Natural killer cell treated with Interleukin-12 subunit alpha and Interleukin-12 subunit beta and Interleukin-15 and Interleukin-18, amount 100 ng/mL, for 72 hours (primary cell): ENCODE measurements at places on chromosomes 2 and 18. TPM values are rescaled to one million over a fixed set of nuclear protein-coding genes. Genes with fewer than 3 reads are reported as not detected.

ATIC gene
- 199 TPM for total RNA-seq

FBXO48 gene
- total RNA-seq = 2.5 TPM

GKN1 gene
- not detected for total RNA-seq

GRCh38 chr2:144477281-144477956 is 42.5 kb downstream of the ZEB2 start:
- no peak for DNase-seq

DNA sequence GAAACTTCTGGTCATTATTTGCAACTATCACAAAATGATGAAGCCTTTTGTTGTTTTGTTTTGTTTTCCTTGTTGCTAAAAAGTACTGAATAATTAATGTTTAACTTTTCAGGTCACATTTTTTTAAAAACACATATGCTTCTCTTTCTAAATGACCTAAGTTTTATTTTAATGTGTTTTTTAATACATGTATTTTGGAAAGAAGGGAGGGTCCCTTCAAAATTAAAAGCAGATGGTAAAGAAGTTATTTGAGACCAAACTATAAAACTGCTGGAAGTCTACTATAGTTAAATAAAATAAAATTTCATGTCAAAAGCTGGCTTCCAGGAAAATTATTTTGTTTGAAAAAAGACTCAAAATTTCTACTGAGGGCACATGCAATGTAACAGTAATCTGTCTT is 39.5 kb upstream of the ASNSD1 start:
- no peak for DNase-seq

DNA sequence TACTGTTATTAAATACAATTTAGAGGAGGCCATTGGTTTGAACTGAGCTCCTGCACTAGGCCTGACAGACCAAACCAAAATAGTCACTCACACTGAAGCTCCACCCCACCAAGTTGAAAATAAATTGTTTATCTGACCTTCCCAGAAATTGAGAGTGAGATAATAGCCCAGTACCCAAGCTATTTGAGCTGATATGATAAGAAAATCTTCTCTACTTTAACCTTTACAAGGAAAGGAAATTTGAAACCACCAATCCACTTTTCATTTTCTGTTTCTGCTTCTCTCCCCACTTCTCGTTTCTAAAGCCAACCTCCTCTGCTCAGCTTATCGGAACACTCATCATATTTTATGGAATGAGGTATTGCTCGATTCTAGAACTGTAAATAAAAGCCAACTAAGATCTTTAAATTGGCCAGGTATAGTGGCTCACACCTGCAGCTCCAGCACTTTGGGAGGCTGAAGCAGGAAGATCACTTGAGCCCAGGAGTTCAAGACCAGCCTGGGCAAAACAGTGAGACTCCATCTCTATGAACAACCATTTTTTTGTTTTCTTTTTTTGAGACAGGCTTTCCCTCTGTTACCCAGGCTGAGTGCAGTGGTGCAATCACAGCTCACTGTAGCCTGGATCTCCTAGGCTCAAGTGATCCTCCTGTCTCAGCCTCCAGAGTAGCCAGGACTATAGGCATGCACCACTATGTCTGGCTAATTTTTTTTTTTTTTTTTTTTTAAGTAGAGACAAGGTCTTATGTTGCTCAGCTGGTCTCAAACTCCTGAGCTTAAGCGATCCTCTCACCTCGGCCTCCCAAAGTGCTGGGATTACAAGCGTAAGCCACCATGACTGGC is 13.3 kb upstream of the GALM start:
- DNase-seq = no peak

- no peak for DNase-seq
Measured at GRCh38 chr2:29382486-29382885, 267.3 kb downstream of the CLIP4 start.

GRCh38 chr18:34600158-34600557 is 109.9 kb upstream of the DTNA start:
- DNase-seq = no peak

DNA sequence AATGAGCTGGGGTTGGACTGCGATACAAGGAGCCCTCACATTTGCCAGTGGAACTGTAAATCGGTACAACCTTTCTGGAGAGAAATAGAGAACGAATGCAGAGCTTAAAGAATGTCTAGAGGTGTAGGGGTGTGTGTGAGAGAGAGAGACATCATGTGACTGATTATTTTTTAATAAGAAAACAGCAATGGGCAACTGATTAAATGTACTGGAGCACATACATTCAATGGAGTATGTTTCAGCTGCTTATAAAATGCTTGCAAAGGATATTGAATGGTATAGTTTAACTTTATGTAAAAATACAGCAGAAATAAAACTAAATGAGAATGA is 391 bp upstream of the TMEM17 start:
- no peak for DNase-seq

DNA sequence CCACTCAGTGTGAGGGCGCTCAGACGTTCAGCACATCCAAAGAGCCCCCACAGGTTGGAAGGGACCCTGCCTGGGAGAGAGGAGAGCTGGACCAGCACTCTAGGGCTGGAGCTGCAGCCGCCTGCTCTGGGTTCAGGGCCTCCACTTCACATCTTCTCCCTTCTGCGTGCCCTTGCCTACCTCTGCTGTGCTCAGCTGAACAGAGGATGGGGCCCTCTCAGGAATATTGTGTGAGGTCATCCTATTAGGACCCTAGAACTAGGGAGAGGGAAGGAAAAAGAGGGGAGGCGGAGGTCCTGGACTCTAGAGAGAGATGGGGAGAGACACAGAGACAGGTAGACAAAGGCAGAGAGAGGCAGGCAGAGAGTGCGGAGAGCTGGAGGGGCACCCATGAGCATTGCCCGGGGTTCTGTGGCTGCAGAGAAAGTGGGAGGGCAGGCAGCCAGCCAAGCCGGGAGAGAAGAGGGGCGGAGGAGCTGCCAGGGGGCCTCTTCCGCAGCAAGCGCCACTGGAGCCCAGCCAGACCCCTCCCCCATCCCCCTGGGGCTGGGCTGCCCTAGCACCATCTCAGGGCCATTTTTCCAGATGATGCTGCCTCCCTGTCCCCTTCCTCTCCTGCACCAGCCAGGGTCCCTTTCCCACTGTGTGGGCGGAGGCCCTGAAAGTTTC is 8.3 kb upstream of the TNS1 start:
- no peak for DNase-seq

GRCh38 chr2:60552078-60552850 is 1.2 kb downstream of the BCL11A start:
- no peak for DNase-seq

DNA sequence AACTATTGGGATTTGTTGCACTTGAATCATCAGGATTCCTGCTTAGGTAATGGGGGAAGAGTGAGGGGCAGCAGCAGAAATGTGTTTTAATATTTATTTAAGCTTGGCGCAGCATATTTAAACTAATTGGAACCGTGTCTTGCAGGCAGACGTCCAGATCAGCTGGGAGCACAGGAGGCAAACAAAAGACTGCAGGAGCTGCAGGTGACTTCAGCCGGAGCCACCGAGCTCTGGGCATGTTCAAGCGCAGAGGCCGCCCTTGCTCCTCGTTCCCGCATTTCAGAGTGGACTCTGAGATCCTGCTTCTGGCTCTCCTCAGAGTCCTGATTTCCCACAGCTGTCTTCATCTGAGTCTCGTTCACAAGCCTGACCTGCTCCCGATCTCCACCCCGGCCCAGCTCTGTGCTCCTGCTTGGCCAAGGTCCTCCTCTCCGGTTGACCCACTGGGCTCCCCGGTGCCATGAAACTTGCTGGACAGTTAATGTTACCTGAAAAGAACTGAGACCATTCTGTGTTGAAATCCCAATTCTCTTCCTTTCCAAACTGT is 475.5 kb downstream of the SOX11 start:
- DNase-seq = no peak

DNA sequence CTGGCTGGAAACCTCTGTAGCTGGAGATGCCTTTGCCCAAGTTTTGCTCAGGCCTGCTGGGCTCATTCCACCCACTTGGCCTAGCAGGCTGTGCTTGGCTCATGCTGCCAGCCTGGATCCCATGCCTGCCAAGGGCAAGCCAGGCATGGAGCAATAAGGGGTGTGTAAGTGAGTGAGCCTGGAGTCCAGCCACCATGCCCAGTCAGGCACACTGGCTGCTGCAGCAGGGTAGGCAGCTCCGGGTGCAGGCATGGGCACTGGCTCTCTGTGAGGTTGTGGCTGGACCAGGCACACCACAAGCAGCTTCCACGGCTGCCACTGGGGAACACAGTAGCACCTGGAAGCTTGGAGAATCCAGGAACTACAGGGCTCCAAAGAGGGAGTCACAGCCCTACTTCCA is 147.7 kb upstream of the HS6ST1 start:
- DNase-seq = peak; percentile 32

DNA sequence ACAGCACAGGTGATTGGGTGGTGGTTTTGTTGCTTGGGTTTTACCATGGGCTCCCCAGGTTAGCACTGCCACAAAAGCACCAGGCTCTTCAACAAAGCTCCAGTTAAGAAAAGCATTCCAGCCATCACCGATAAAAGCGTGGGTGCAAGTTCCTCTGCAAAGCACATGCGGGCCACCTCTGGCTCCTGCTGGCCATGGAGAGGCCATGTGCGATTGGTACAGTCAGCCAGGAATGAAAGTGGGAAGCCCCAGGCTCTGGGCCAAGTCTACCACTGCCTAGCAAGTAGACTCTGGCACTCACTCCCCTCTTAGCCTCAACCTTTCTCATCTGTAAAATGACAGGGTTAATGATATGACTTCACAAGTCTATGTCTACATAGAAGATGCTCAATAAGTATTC is 36.0 kb downstream of the BCL11A start:
- DNase-seq = no peak

GRCh38 chr2:203823173-203823572 is 44.4 kb upstream of the CTLA4 start:
- DNase-seq = no peak

DNA sequence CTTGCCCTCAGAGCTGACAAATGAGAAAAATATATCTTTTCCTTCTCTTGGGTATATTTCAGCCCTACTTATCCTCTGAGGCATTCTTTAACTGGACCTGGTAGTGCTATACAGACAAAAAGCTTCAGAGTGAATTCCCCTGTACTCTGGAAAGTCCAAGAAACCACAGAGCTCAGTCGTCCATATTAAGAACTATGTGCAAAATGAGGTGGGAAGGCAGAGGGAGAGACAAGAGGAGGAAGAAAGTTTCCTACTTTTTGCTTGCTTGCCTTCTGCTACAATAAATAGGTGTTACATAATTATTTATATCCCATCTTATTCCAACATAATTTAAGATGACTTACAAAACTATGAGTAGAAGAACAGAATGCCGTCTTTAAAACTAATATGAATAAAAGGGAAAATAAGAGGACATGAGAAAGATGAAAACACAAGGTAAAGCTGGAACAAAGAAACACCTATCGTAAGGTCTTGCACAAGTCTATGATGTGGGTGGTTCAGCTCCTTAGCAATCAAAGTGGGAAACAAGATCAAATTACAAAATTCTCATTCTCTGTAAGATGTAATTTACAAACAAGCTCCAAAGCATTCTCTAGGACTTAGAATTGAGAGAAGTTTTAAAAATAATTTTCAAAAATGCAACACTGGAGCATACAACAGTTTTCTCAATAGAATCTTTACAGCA is 97.9 kb downstream of the BAZ2B start:
- DNase-seq = no peak

DNA sequence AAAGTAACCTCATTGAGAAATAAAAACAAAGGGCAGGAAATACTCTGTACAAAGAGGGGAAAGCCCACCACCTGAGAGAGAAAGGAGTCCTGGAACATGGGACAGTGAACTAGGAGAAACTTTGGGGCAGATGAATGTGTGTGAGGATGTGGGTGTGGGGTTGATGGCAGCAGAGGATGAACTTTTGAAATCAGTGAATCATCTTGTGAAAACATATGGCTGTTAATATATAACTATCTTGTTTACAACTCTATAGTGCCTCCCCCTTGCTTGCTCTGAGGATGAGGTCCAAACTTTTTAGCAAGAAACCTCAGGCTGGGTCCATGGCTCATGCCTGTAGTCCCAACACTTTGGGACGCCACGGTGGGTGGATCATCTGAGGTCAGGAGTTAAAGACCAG is 171.8 kb upstream of the LHCGR start:
- DNase-seq = no peak

GRCh38 chr2:60831921-60832320 is 49.5 kb upstream of the REL start:
- no peak for DNase-seq

DNA sequence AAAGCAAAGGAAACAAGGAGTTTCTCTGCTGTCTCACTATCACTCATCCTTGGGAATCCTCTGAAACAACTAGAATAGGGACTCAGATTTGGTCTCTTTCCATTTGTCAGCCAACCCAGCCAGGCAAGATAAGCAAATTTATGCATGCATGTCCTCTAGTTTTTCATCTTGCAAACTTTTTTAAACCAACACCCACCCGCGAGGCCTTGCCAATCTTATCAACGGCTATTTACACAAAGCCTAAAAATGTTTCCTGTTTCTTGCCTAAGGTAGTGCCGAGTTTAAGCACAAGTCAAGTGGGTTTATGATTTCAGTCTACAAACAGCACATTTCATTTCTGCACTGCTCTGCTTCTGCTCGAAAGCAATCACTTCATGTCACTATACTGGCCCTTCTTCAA is 240.9 kb downstream of the STK39 start:
- no peak for DNase-seq

DNA sequence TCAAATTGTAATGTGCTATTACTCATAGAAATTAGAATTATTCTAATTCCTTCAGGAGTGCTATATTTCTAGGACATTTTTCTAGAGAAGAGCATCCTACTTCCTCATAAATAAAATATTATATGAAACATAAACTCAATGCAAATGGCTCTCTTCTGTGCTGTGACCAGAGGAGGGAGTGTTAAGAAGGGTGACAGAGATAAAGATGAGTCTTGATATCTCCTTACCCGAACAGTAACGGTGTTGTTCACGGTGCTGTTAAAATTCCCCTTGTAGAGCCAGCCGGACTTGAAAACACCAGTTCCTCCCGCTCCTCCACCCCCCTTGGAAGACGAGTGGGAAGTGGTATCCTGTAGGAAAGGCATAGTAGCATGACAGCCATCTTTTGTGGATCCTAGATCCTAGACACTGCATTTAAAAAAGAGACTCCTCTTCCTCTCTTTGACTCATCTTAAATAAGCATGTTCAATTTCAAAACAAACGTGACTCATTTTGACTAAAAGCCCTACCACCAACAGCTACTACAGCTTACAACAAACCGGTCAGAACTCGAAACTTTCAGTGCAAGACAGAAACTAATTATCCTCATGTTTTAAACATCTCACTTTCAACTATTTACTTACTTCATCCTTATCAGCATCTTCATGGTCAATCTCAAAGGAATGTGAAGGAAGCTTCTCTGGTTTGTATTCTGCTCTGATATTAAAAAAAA is 156.3 kb downstream of the DOCK10 start:
- DNase-seq = no peak

DNA sequence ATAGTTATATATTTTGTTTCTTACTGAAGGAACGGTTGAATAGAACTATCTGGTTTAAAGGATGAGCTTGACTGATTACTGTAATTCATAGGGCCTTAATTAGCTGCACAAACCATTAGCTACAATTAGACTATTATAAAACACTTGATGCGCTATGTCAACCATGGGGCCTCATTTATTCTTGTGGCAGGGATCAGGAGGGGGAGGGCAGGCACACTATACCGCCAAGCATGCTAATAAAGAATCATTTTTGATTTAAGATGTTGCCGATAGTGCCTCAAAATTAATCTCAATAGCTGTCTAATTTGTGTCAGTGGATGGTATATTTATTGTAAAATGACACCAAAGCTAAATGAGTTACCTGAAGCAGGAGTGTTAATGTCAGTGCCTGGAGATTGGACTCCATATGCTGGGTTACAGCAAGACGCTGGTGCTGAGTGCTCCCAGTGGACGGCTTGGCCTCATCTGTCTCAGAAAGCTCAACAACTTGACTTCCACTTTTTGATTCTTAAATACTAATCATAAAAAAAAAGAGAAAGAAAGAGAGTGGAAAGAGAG is 1007.0 kb upstream of the CELF4 start:
- no peak for DNase-seq

- no peak for DNase-seq
Measured at GRCh38 chr2:164252568-164253287, 368.6 kb downstream of the GRB14 start.
